ENCODE measurements at places on chromosomes 2 and 18.

DNA sequence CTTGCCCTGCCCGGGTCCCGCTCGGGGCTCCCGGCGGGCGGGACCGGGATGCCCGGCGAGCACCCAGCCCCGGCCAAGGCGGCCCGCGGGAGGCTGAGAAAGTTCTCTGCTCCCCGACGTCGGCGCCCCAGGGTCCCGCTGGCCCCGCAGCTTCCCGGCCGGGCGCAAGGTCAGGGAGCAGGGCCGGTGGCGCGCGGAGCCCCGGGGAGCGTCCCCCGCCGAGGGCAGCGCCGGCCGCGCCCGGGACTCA lies 331 bp downstream of the SERPINE2 start:
- DNase-seq: no peak

DNA sequence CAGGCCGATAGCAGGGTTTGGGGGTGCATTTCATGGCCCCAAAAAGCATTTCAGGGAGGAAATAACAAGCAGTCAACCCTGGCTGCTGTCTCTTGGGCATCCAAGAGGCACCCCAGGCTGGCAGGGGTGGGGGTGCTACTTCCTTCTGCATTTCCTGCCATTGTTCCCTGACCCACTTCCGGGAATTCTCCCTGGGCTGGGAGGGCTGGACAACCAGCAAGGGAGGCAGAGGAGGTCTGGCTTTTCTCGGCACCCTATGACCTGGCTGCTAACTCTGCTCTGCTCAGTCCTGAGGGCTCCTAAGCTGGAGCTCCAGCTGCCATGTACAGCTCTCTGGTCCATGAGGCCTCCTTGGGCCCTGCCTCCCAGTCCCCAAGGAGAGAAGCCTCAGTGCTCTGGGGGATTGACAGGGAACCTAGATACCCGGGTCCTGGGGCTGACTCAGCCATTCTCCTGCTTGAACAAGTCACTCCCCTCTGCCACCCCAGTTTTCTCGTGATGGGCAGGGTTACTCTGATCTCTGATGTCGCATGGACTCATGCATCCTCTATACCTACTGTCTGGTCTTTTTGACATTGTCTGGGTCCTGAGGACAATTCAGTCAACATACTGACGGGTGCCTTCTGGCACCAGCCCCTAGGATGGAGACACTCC lies 47.2 kb downstream of the DYSF start:
- DNase-seq: peak; percentile 51

DNA sequence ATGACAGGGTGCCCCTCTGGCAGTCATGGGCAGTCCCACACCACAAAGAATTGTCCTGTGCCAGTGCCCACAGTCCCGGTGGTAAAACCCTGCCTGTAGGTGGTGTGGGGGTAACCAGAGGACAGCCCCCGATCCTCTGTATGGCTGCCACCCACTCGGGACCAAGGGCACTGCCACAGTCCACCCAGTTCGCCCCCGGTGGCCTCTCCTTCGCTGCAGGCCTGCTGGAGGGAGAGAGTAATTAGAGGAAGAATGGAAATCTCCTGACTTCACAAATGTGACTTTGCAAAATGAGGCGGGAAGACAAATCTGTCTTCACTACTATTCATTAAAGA lies 11.4 kb downstream of the GBX2 start:
- peak; percentile 45 for DNase-seq

GRCh38 chr18:28404694-28405093 lies 227.8 kb upstream of the CDH2 start:
- DNase-seq: no peak

- no peak for DNase-seq
Observed at GRCh38 chr18:58955738-58956137, 91.1 kb downstream of the ZNF532 start.

DNA sequence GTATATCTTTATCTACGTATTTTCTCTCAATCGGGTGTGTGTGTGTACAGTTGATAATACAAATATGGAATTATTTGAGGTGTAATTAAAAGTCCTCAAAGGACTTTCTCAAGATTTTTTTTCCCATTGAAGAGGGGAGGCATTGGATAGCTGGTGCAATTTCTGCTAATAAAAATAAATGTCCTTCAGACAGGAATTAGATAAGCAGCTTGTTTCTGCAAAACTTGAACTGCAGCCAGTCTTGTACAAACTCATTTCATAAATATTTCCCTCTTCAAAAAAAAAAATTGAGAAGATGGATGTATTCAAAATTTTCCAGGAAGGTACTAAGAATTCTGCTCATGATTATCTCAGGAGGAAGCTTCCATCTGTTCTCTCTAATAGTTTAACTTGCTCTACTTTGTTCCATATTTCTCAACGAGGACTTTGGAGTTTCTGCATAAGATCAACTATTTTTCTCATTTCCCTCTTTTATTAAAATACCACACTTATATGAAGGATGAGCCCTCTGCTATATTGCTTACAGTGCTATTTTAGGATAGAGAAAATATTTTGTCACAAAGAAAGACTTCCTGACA lies 33.0 kb upstream of the GLS start:
- no peak for DNase-seq

GRCh38 chr2:109662889-109663288 lies 48.7 kb downstream of the SOWAHC start:
- no peak for DNase-seq

GRCh38 chr2:30709516-30709915 lies 97.7 kb downstream of the CAPN13 start:
- DNase-seq: no peak

- DNase-seq: no peak
Observed at GRCh38 chr2:149394864-149395263, 64.5 kb downstream of the LYPD6 start.

DNA sequence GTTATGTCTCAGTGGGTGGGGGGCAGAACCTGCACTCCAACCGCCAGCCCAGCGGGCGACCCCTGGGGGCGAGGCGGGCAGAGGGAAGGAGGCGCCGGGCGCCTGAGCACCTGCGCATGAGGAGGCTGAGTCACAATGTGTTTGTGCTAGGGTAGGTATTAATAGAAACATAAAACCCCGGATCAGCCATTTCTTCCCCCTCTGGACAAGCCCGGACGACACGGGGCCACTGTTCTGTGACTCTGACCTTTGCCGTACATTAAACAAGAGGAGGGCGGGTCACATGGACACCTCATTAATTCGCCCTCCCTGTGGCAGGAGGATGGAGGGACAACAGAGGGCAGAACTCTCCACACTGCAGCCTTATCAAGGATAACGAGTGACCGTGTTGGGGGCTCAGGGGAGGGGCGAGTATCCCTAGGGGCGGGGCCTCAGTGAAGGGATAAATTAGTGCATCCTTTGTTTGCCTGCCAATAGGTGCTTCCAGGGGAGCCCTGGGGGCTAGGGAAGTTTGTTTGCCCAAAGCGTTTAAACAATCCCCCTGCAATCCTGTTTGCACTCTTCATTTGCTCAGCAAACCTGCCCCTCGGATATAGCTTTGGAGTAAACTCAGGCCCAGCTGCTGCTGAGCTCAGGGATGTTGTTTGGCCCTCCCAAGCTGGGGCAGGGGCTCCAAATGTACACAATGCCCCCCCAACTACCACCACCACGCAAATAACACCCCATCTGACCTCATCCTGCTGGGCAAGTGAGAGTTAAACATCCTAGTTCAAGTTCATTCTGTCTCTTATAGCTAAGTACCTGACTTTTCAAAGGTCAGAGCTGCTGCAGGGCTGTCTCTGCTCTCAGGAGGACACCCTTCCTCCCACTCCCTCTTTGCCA lies 171.2 kb upstream of the GLI2 start:
- peak; percentile 75 for DNase-seq

DNA sequence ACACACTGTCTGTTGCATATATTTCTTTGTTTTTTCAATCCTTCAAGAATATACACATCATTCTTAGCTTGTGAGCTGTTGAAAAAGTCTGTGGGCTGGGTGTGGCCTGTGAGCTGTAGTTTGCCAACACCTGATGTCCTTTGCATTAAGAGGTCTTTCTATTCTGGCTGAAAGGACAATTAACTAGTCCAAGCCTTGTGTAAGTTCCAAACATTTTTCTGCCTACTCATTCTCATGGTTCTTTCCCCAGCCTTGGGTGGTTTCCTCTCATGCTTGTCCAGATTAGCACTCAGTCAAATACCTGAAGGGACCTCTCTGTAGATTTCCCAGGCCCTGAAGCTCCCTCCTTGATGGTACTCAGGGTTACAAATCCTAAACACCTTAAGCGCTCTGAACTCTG lies 57.8 kb upstream of the NABP1 start:
- DNase-seq: no peak

DNA sequence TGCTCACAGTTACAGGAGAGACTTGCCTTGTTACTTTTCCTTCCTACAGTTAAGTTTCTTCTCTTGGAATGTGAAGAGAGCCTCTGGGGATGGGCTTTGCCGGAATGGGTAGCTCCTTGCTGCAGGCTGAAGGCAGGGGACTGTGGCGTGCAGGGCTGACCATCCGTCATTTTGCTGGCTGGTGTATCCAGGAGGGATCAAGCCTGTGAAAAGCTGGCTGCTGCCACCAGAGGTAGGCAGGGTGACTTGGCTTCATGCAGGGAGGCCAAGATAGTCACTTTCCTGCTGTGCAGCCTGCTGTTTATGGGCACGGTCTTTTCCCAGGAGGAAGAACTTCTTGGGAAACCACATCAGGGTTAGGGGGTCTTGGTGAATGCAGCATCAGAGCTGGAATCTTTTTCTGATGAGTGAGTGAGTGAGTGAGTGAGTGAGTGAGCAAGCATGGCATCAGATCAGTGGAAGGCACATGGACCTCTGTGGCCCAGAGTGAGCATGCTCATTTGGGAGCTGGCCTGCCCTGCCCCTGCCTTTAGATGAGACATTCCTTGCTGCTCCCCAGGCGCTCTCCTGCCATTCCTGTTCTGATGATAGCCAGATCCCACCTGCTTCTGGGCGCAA lies 33.0 kb downstream of the FHOD3 start:
- DNase-seq: peak; percentile 49

DNA sequence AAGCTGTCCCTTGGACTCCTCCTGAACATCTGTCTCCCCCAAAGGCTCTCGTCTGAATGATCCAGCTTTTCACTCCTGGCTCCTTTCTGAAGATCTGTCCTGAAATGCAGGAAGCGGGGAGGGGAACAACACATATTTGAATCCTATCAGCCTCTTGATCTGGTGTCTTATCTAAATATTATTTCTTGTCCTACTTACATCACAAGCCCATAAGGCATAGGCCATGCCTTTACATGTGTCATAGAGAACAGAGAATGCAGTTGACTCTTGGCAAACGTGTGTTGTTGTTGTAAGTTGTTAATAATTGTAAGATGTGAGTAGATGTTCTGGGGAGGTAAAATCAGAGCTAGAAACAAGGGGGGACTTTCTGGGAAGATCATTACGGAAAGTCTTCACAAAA lies 57.4 kb downstream of the GATA6 start:
- no peak for DNase-seq

DNA sequence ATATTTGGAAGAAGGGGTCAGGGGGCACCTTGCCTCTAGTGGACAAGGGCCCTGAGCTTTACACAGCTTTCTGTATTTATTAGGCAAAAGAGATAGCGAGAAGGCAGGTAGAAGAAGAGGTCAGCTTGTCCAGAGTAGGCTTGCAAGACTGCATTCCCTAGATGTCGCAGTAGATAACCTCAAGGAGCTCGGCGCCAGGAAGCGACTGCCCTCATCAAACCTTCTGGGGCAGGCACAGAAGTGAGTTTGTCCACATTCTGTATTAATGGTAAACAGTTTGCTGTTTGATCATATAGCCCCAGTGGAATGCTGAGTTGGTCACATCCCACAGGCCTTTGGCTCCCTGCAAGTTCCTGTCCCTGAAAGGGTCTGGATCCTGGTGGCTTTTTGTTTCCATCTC lies 7.0 kb downstream of the CHCHD5 start:
- no peak for DNase-seq

GRCh38 chr18:48229552-48229981 lies 179.6 kb downstream of the ZBTB7C start:
- DNase-seq: peak; percentile 67

- no peak for DNase-seq
Observed at GRCh38 chr2:11562011-11562410, 28.2 kb downstream of the GREB1 start.

GRCh38 chr2:86492048-86492453 lies 50.9 kb downstream of the KDM3A start:
- no peak for DNase-seq

DNA sequence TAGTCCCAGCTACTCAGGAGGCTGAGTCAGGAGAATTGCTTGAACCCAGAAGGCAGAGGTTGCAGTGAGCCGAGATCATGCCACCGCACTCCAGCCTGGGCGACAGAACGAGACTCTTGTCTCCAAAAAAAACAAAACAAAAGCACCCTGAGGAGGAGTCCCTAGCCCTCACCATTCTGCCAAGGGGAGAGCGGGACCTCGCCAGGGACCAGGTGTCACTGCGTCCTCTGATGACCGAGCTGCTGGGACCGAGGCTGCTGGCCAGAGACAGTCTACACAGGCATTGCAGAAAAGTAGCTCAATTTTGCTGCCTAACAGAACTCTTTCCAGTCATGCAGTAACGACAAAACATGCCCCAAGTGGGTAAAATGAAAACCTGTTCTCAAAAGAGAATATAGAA lies 18.4 kb downstream of the NCK2 start:
- peak; percentile 32 for DNase-seq

Measured in endodermal cell (in vitro differentiated cells).